CD4-positive, alpha-beta T cell treated with Interleukin-4 for 1 hour (primary cell): ENCODE measurements at places on chromosomes 16 and 17.

GRCh38 chr16:4288148-4288921, 15.5 kb upstream of the TFAP4 start:
- peak; percentile 80 for DNase-seq

GRCh38 chr17:29574732-29575510, 6.4 kb downstream of the TP53I13 start:
- DNase-seq = no peak

- DNase-seq = no peak
These were observed 51.6 kb upstream of the CORO6 start for GRCh38 chr17:29674281-29674680.

DNA sequence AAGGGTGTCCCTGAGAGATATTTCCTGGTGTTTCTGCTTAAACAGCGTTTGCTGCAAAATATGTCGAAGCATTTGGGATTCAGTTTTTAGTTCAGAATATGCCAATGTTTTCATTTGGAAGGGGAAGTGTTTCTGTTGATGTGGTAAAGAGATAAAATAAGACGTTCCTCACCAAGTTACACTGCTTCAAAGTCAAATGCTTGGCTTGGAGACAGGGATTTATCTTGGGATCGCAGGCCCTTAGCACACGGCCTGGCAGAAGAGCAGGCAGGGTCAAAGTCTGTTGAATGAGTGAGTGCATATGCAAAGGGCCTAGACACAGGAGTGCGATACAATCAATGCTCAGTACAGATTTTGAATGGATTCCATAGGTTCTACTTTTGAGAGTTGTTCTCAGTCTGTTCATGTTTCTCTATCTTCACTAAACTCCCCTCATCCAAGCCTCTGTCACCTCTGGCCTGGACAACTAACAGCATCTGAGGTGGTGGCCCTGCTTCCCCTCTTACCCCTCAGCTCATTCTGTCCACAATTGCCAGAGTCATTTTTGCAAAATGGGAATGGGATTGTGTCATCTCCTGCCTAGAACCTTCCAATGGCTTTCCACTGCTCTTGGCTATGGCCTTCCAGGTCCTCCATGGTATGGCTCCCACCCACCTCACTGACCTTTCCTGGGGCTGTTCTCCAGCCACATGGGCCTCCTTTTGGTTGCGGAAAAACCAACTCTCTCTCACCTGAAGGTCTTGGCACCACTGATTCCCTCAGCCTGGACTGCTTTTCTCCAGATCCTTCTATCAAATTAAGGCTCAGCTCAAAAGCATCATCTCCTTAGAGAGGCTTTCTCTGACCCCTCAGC, 3.2 kb downstream of the DEXI start:
- DNase-seq = no peak

DNA sequence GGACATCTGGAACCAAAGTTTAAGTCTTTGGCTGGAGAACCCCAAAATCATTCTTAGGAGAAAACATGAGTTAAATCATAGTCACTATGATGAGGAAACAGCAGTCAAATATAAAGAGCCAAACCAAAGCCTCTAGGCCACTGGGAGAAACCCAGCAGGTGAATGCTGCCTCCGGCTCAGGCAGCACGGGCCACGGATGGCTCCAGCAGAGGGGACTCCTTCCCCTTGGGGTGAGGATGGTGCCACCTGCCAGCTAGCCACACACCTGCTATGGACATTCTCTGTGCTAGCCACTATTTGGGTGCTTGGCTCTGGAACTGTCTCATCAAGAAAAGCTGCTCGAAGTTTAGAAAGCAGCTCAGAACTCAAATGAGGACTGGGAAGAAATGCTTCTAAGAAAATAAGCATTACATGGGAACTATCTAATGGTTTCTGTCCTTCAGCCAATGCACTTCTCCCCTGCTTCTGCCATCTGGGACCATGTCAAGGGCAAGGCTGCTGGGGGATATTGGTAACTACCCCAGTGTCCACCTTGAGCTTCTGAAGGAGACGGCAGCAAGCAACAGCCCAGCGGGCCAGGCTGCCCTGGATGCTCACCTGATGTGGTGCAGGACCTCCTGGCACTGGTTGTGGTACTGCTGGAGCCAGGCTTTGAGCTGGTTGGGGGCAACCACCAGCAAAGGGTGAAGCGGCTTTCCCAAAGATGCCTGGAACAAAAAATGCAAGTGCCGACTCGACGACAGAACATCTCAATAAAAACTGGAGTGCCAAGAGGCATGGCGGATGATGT, 22.5 kb downstream of the ELAC2 start:
- DNase-seq = no peak

DNA sequence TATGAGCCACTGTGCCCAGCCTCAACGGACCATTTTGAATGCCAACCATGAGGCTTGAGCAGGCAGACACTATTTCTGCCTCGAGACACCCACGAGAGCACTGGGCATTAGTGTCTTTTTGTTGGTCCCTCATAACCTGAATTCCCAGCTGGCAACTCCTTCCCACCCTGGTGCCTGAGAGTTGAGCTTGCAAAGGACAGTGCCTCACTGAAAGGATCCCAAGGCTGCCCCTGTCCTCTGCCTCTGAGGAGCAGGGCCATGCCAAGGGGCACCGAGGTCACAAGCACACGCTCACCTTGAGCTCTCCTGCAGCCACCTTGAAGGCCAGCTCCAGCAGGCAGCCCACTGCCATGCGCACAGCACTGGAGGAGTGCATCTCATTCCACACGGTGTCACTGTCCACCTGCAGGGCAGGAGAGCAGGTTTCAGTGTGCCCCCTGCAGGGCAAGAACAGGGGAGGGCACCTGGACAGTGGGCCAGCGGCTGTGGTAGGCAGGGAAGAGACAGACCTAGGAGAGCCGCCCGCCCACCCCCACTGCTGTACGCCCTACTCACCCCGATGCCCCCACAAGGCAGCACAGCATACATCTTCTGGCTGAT, 12.8 kb downstream of the G6PC3 start:
- DNase-seq = no peak

DNA sequence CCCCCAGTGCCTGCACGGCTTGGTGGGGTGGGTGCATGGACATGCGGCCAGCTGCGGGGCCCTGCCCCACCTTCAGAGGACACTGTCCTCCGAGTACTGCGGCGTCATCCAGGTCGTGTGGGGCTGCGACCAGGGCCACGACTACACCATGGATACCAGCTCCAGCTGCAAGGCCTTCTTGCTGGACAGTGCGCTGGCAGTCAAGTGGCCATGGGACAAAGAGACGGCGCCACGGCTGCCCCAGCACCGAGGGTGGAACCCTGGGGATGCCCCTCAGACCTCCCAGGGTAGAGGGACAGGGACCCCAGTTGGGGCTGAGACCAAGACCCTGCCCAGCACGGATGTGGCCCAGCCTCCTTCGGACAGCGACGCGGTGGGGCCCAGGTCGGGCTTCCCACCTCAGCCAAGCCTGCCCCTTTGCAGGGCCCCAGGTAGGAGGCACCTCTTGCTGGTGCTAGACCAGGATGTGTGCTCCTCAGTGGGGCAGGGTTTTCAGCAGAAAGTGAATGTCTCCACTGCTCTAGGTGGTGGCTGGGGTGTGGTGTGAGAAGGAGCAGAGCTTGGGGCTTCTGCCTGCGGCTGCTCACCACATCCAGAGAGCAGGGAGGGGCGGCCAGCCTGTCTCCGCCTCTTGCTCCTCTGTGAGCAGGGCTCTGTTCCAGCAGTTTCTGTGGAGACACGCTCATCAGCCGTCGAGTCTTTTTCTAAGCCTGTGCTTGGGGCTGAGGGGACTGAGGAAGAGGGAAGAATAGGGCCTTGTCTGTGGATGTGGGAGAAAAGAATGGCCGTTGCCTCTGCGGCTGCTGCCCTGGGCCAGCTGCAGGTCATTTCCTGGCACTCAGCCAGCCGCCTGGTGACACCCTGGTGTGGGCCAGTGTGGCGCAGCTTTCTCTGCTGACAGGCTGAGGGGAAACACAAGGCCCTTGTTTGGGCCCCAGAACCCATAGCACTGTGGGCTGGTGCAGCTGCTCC, 2.2 kb downstream of the ZNF276 start:
- DNase-seq = peak; percentile 87

- no peak for DNase-seq
These were observed 22.6 kb upstream of the CBFA2T3 start for GRCh38 chr16:88999457-89000206.

- no peak for DNase-seq
These were observed 41.2 kb downstream of the TTC19 start for GRCh38 chr17:16040710-16041251.

GRCh38 chr17:49514071-49514721, 19.1 kb downstream of the NGFR start:
- no peak for DNase-seq

GRCh38 chr17:44069974-44070454, 521 bp upstream of the G6PC3 start:
- DNase-seq = no peak

- DNase-seq = no peak
These were observed 247.4 kb downstream of the SOX9 start for GRCh38 chr17:72368191-72368590.

- no peak for DNase-seq
These were observed 2.4 kb downstream of the SEC14L5 start for GRCh38 chr16:4960579-4960978.

DNA sequence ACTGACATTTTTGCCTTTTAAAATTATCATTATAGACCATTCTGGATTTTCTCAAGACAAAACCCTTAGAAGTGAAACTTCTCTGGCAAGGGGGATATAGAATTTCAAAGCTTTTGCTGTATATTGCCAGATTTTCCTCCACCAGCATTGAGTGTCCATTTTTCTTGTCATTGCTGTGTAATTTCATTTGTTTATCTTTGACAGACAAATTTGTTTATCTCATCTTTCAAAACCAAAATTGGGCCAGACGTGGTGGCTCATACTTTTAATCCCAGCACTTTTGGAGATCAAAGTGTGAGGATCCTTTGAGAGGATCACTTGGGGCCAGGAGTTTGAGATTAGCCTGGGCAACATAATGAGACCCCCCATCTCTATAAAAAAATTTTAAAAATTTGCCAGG, 16.0 kb upstream of the ARL2BP start:
- DNase-seq = no peak

- no peak for DNase-seq
These were observed 1.3 kb upstream of the PCGF2 start for GRCh38 chr17:38749223-38750043.

DNA sequence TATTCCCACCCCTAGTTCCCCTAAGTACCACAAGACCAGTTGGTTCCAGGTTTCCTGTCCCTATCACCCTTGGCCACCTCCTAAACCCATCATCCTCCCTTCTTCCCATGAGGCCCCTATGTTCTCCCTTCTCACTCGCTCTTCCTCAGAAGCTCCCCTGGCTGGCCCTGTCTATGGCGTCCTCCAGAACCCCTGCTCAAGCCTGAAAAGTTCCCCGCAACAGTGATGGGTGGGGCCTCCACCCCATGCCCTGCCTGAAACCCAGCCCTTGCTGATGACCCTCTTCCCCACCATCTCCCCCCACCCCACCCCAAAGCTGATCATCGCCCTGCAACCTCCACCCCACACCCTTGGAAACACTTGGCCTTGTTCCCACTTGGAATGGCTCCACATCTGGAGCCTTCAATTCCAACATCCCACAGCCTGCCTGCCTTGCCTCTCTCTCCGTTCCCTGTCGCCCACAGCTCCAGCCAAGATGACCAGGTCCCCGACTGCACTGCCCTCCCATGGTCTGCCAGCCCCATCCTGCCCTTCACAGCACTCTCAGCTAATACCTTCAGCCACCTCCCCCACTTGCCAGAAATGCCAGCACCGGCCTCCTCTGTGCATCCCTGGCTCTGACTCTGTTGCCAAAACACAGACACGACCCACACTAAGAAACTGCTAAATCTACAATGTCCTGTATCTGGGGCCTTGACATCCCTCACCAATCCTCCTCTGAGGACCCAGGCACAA, 10.5 kb downstream of the OSBPL7 start:
- DNase-seq = no peak

- no peak for DNase-seq
These were observed 270.6 kb upstream of the TNRC6C start for GRCh38 chr17:77687921-77688320.

DNA sequence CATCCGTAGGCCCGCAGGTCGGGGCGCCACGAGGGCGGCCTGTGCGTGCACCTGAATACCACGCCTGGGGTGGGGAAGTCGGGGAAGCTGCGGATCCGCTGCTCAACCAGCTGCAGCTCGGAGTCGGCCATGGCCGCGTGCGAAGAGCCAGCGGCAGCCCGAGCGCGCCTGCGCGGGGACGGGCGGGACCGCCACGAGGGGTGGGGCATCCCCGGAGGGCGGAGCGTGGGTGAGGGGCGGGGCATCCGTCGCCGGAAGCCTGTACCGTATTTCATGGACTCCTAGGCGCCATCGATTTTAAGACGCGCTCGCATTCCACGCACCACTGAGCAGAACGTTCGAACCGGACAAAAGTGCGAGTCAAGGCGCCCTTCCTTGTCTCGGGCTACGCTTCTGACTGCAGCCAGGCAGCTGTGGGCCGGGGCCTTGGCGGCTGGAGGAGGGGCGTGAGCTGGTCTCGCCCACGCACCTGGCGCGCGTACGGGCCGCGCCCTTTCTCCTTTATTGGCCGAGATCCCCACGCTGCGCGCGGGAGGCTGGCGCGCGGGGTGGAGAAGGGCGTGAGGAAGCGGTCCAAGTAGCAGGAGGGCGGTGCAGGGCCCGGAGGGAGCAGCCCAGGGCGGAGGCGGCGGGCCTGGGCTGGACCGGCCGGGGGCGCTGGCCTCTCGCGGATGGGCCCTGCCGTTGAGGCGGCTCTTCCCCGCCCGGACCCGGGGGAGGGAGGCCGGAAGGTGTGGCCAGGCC, at the start of gene APRT:
Gene APRT (minus strand): TSS at position 160 of the 744 bp plus-strand sequence. CDS start 29 bp downstream, at position 131.
- peak; percentile 95 for DNase-seq
